Activated gamma-delta T cell (primary cell): ENCODE measurements at places on chromosomes 16 and 17.

- no peak for DNase-seq
Measured at GRCh38 chr17:83196024-83196365, 116.6 kb downstream of the METRNL start.

DNA sequence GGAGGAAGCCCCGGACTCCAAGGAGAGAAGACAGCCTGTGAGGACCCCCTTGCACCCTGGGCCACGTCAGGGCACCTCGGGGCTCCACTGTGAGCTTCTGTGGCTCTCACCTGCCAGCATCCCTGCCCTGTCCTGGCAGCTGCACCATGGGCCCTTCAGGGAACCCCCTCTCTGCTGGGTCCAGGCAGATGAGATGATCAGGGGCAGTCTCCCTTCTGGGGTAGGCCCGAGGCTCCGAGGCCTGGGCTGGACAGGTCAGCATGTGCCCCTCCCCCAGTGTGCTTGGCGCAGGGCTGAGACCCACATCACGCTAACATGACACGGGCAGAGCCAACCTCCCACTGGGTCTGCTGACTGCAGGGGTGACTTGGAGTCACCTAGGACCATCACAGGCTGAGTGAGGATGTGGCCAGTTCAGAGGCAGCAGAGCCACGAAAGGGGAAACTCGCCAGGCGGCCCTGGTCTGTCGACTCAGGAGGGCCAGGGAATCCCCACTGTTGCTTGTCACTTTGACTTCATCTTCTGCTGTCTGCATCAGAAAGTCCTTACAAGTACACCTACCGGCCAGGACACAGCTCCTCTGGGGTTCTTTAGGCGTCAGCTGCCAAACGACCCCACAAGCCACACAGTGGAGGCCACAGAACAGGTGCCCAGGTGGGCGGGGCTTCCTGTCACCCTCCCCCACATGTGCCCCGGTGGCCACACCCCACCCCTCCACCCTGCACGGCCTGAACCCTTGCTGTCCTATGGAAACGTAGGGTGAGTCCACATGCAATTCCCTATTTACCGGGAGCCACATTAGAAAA, 2.2 kb downstream of the GALNS start:
- no peak for DNase-seq

DNA sequence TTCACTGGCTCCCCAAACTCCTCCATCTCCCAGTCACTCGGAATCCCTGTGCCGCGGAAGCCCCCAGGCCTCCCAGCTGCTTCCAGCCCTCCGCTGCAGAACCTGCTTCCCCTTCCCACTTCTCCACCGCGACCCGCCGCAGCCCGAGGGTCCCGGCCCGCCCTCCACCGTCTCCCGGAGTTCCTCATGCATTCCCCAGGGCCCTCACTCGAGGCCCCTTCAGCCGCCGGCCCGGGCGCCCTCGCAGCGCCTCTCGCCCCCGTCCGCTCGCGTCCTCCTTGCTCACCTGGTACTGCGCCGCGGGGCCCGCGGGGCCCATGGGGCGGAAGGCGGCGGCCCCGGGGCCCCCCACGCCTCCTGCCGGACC, 329 bp downstream of the SMARCD2 start:
- no peak for DNase-seq

- no peak for DNase-seq
Measured at GRCh38 chr17:82820278-82821251, 19.3 kb downstream of the ZNF750 start.

- DNase-seq = no peak
Measured at GRCh38 chr17:77846531-77847085, 111.9 kb upstream of the TNRC6C start.

GRCh38 chr17:82687375-82687861, 11.1 kb downstream of the RAB40B start:
- DNase-seq = no peak

DNA sequence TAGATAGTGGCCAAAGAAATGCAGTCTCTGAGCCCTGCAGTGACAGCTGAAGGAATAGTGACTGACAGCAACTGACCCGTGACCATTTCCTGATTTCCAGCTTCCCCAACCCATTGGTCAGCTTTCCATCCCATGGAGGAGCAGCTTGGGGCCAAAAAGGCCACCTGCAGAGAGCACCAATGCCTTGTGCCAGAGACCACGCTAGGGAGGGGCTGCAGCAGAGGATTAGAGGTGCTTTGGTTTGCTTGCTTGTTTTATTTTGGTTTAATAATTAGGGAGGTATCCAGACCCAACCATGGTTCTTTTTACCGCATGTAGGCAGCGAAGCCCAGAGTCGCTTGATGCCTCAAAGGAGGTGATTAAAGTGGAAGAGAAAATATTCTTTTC, 61.3 kb upstream of the SIAH1 start:
- DNase-seq = no peak

GRCh38 chr16:3961449-3961849, 80.9 kb upstream of the CREBBP start:
- DNase-seq = no peak

GRCh38 chr17:51365090-51365489, 104.7 kb downstream of the UTP18 start:
- no peak for DNase-seq

GRCh38 chr16:27526180-27526579, 23.5 kb downstream of the GTF3C1 start:
- no peak for DNase-seq

DNA sequence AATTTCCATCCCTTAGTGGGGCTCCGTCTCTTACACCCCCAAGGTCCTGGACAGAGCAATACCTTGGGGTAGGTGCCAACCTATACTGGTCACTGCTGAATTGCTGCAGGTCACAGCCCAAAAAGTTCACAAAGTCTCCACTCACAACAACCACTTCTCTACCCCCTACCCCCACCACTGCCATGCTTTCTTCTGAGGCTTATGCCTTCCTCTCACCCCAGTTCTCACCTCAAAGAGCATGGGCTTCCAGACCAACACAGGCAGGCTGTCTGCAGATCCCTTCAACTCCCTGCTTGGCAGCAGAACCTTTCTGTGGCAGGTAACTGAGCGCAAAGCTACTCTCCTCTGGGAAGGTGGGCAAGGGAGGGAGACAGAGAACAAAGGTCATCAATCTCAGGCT, 35.5 kb downstream of the C16orf78 start:
- no peak for DNase-seq
